ENCODE measurements at places on chromosomes 7 and 10.

DNA sequence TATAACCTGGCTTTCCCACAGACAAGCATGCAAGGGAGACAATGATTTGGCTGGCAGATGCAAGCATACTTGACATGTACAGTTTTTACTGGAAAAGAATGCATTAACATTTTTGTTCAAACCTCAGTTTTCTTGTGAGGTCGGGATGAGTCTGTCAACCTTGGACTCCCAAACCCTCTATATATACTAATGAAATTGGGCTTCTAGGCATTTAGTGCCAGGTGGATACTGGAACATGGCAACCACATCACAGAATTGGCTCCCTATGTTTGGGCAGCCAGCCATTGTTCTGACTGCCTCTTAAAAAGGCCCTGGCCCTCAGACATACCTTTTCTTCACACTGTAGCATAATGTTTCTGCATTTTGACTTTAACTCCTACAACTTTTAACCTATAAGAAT, 39.1 kb downstream of the CDK6 start:
- H3K27me3 ChIP-seq: no peaks in the 10 kb centered on the region
- H3K4me3 ChIP-seq: no peak overlapping the region
- no peak for ATAC-seq
- H3K4me1 ChIP-seq: peaks cover 22% of the 10 kb centered on the region
- peaks cover 6% of the 10 kb centered on the region for H3K36me3 ChIP-seq

GRCh38 chr10:47262606-47263533, 37.1 kb upstream of the GDF10 start:
- no peak overlapping the region for H3K27ac ChIP-seq
- H3K4me3 ChIP-seq: no peak overlapping the region
- H3K36me3 ChIP-seq: no peaks in the 10 kb centered on the region
- peaks cover 33% of the 10 kb centered on the region for H3K4me1 ChIP-seq

- H3K36me3 ChIP-seq: no peaks in the 10 kb centered on the region
- H3K4me3 ChIP-seq: no peak overlapping the region
- H3K27me3 ChIP-seq: peaks cover 5% of the 10 kb centered on the region
- ATAC-seq: no peak
- H3K27ac ChIP-seq: no peak overlapping the region
Observed at GRCh38 chr10:89478739-89479654, 56.4 kb downstream of the SLC16A12 start.

DNA sequence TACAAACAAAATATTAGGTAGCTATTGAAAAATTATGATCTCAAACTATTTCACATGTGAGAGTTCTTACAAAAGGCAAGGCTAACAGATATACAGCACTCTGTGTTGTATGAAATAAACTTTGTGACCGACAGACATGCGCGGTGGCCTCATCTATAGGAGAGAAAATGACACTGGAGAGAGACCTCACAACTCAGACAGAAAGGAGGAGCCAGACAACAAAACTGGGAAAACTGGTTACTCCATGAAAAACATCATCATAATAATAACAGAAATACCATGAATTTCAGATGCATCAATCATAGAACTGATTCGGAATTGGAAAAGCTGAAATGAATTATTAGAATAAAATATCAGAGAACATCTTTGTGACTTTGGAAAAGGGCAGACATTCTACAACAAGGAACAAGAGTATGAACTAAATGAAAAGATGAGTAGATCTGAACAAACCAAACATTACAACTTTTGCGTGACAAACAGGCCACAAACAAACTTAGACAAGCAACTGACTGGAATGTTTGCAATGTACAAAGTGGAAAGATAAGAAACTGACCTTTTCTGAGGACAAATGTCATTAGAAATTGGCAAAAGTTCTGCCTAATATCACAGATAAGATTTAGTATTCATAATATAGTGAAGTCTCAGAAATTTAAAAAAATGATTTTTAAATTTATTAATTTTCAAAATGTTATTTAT, 69.3 kb downstream of the TNS3 start:
- H3K36me3 ChIP-seq: peaks cover 13% of the 10 kb centered on the region
- H3K4me3 ChIP-seq: no peak overlapping the region
- H3K27me3 ChIP-seq: no peaks in the 10 kb centered on the region
- H3K4me1 ChIP-seq: peaks cover 6% of the 10 kb centered on the region

- no peaks in the 10 kb centered on the region for H3K27me3 ChIP-seq
- H3K36me3 ChIP-seq: no peaks in the 10 kb centered on the region
- H3K4me1 ChIP-seq: peaks cover 48% of the 10 kb centered on the region
- H3K27ac ChIP-seq: peak overlapping the region; percentile 87
- ATAC-seq: peak; percentile 58
Observed at GRCh38 chr10:47257396-47258120, 42.4 kb upstream of the GDF10 start.

DNA sequence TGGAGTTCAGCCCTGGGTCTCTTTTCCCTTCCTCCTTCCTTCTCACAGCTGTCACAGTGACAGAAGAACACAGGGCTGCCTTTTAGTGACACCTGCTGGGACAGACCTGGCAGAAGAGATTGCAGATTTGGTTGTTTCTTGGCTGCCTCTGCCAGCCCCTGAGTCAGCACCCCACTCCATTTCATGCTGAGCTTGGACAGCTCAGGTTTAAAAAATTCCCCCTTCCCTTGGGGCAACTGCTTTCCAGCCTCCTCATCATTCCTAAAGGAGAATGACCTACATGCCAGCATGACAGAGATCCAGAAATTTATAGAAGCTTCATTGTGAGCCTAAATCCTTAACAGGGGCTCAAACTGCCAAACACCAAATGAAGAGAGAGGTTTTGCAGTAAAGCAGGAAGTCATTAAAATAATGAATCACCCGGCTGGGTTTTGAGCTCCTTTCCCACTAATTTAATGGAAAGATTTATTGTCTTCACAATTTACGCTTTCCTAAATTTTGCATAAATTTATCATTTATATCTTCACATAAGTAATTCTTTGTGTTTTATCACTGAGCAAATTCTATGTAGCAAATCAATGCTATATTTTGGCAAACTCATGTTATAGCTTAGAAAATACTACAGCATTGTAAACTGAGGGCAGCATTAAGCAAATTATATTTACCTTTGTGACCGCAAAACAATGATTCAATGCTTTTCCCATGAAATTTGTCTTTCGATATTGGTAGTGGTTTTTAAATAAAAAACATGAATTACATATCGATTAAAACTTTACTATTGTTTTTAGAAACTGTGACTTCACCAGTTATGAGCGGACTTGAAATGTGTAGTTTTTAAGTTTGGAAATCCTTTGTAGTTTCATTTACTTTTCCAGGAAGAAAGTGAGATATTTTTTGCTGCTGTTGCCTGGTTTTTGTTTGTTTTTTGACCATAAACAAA, 399.5 kb upstream of the ANKRD30A start:
- no peak overlapping the region for H3K4me3 ChIP-seq
- ATAC-seq: no peak
- H3K36me3 ChIP-seq: no peaks in the 10 kb centered on the region
- H3K4me1 ChIP-seq: no peaks in the 10 kb centered on the region
- no peak overlapping the region for H3K27ac ChIP-seq

- H3K36me3 ChIP-seq: no peaks in the 10 kb centered on the region
- no peak overlapping the region for H3K27ac ChIP-seq
- peaks cover 9% of the 10 kb centered on the region for H3K27me3 ChIP-seq
- no peak for ATAC-seq
- no peak overlapping the region for H3K4me3 ChIP-seq
Observed at GRCh38 chr7:96952974-96953391, 52.4 kb upstream of the DLX6 start.

DNA sequence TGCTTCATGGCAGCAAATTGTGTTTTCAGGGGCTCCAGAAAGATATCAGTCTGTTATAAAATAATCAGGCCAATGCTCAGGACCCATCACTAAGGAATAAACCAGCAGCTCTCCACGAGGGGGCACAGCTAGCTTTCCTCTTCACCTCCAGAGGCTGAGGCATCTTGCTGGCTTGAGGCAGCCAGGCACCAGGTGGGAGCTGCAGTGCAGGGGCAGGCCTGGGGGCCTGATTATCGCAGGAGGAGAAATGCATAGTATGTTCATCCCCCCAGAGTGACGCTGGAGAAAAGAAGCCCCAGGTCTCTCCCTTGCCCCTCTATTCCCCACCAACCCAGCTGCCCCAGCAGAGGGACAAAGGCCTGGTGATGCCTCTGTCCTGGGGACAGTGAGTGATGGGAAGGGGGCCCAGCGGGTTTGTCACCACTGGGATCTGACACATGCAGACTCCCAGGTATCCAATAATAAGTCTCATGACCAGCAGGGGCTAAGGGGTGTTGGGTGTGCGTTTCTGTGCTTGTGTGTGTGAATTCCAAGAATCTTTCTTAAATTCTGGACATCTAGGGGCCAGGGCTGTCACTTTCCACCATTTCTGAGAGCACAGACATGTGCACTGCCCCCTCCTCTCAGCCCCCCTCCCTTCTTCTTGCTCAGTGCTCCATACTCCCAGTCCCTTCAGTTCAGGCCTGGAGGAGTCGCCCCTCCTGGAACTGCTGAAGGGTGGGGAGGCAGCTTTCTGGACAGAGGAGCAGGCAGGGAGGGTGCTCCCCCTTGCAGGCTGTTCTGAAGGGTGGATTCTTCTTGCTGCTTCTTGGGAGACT, 128.1 kb upstream of the FAM20C start:
- H3K4me1 ChIP-seq: peaks cover 14% of the 10 kb centered on the region
- H3K4me3 ChIP-seq: no peak overlapping the region
- no peak overlapping the region for H3K27ac ChIP-seq

GRCh38 chr10:61943674-61944378, 42.3 kb downstream of the ARID5B start:
- ATAC-seq: peak; percentile 74
- peaks cover 55% of the 10 kb centered on the region for H3K4me1 ChIP-seq
- H3K27ac ChIP-seq: peak overlapping the region; percentile 92
- no peaks in the 10 kb centered on the region for H3K27me3 ChIP-seq

GRCh38 chr10:59016043-59016442, 160.4 kb upstream of the PHYHIPL start:
- no peaks in the 10 kb centered on the region for H3K27me3 ChIP-seq
- H3K27ac ChIP-seq: no peak overlapping the region
- no peaks in the 10 kb centered on the region for H3K4me1 ChIP-seq
- ATAC-seq: no peak
- H3K4me3 ChIP-seq: no peak overlapping the region
- H3K36me3 ChIP-seq: no peaks in the 10 kb centered on the region

GRCh38 chr7:130903358-130903974, 169.5 kb upstream of the KLF14 start:
- no peaks in the 10 kb centered on the region for H3K27me3 ChIP-seq
- peaks cover 51% of the 10 kb centered on the region for H3K36me3 ChIP-seq
- peak overlapping the region; percentile 54 for H3K27ac ChIP-seq
- ATAC-seq: no peak

DNA sequence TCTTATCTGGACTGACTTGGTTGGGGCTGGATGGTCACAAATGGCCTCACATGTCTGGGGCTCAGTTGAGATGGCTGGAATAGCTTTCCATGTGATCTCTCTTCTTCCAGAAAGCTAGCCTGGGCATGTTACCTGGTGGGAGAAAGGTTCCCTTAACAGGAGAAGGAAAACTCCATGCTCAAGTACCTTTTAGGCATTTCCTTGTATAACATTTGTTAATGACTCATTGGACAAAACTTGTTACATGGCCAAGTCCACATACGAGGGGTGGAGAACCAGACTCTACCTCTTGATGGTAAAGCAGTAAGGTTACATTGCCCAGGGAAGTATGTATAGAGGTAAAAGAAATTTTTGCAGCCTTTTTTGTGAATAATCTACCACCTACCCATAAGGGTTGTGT, 826.4 kb downstream of the LRMDA start:
- H3K4me1 ChIP-seq: no peaks in the 10 kb centered on the region
- H3K27me3 ChIP-seq: no peaks in the 10 kb centered on the region
- ATAC-seq: no peak
- no peaks in the 10 kb centered on the region for H3K36me3 ChIP-seq
- no peak overlapping the region for H3K4me3 ChIP-seq

GRCh38 chr7:50359258-50359994, 54.9 kb downstream of the IKZF1 start:
- H3K4me3 ChIP-seq: no peak overlapping the region
- peaks cover 77% of the 10 kb centered on the region for H3K36me3 ChIP-seq
- H3K4me1 ChIP-seq: peaks cover 85% of the 10 kb centered on the region
- H3K27me3 ChIP-seq: no peaks in the 10 kb centered on the region

- no peak overlapping the region for H3K27ac ChIP-seq
- no peak overlapping the region for H3K4me3 ChIP-seq
- H3K4me1 ChIP-seq: peaks cover 25% of the 10 kb centered on the region
- ATAC-seq: no peak
Observed at GRCh38 chr7:97133159-97133558, 15.7 kb downstream of the SDHAF3 start.

- ATAC-seq: peak; percentile 99
- peak overlapping the region; percentile 22 for H3K4me3 ChIP-seq
- H3K27me3 ChIP-seq: no peaks in the 10 kb centered on the region
- peaks cover 12% of the 10 kb centered on the region for H3K36me3 ChIP-seq
- peaks cover 26% of the 10 kb centered on the region for H3K4me1 ChIP-seq
- peak overlapping the region; percentile 74 for H3K27ac ChIP-seq
Observed at GRCh38 chr7:18566829-18567228, 71.3 kb downstream of the HDAC9 start.

- no peaks in the 10 kb centered on the region for H3K27me3 ChIP-seq
- no peak overlapping the region for H3K4me3 ChIP-seq
- no peak for ATAC-seq
- H3K27ac ChIP-seq: no peak overlapping the region
Observed at GRCh38 chr10:33684211-33684611, 349.7 kb upstream of the NRP1 start.

DNA sequence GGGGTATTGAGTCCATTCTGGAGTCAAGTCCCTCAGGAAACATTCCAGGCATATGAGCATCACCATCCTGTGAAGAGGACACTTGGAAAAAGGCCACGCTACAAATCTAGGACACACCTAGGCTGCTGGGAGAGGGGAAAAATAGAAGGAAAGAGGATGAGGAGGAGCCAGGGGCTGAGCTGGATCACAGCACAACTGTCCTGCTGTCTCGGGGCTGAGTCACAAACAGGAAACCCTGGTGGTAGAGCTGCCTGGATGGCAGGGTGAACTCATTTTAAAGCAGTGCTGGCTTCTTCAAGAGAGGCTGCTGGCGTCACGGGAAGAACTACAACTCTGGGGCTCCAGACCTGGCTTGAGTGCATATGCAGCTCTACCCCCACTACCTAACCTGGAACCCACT, 151.5 kb downstream of the RNF216 start:
- no peak overlapping the region for H3K4me3 ChIP-seq
- no peaks in the 10 kb centered on the region for H3K27me3 ChIP-seq
- peak; percentile 16 for ATAC-seq
- H3K27ac ChIP-seq: no peak overlapping the region
- peaks cover 14% of the 10 kb centered on the region for H3K4me1 ChIP-seq

DNA sequence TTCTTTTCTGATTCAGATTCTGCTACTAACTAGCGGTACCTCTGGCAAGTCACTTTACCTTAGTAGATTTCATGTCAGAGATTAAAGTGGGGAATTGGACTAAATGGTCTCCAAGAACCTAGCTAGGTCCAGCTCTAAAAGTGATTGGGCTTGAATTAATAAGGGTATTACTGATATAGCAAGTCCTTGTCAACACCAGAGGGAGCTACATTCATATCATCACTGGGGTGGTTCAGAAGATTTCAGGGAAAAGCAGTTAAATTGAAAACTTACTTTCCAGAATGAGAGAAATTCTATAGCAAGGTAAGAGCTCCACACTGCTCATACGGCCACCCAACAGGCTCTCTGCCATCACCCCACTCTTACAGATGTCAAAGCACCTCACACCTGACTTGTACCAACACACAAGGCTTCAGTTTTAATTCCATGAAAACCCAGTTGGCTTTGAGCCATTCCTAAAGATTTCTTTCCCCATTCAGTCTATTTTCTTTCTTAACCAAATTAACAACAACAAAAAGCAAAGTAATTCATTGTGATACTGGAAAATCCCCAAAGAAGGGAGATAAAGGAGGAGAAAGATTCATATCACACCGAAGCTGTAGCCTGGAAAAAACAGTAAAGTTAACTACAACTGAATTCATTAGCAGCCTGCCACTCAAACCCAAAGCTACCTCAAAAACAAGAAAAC, 38.0 kb upstream of the SPOCK2 start:
- no peaks in the 10 kb centered on the region for H3K27me3 ChIP-seq
- peaks cover 7% of the 10 kb centered on the region for H3K4me1 ChIP-seq
- no peak for ATAC-seq
- peaks cover 49% of the 10 kb centered on the region for H3K36me3 ChIP-seq
- no peak overlapping the region for H3K4me3 ChIP-seq
